ENCODE measurements at places on chromosomes 16 and 17.

GRCh38 chr17:16944334-16945135 lies 27.4 kb downstream of the TNFRSF13B start:
- DNase-seq, result no peak

DNA sequence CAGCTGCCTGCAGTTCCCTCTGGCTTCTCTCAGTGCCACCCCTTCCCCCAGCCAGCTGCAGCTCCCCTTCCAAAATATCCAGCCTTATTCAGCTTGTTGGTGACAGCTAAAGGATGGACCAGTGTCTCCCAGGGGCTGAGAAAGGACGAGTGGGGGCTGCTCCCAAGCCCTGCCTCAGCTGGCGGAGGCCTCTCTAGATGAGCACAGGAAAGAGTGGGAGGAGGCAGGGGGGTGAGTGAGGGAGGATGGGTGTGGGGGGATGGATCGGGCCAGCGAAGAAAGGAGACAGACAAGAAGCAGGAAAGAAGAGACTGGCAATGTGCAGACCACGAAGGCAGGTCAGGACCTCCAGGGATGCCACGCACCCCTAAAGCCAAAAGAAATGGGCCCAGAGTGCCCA lies 17.5 kb downstream of the PIPOX start:
- no peak for DNase-seq

DNA sequence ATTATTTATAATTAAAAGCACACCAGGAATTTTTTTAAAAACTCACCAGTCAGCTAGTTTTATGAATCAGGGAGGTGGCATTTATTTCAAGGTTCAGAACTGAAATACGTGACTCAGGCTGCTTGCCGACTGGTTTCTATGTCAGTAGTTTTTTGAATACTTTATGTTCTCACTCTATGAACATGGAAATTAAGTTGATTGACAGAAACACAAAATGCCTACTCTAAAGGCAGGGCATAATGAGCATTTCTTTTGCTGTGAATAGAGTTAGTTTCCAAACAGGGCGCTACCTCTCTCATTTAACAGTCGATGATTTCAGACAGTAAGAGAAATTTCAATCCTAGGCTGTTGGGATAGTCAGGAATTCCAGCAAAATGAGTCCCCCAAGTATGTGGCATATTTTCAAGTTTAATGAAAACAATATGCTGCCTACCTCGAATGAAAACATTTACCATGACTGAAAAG lies 6.7 kb downstream of the HS3ST3B1 start:
- DNase-seq, result no peak

- no peak for DNase-seq
Observed at GRCh38 chr16:30053376-30054015, 12.1 kb upstream of the ALDOA start.

- DNase-seq, result no peak
Observed at GRCh38 chr16:15594711-15595320, 48.1 kb downstream of the MARF1 start.

GRCh38 chr17:14268264-14268663 lies 31.6 kb upstream of the CDRT15 start:
- no peak for DNase-seq

GRCh38 chr17:76354747-76355310 lies 1.1 kb upstream of the PRPSAP1 start:
- no peak for DNase-seq

- DNase-seq, result no peak
Observed at GRCh38 chr17:47193931-47194511, 4.9 kb upstream of the CDC27 start.

DNA sequence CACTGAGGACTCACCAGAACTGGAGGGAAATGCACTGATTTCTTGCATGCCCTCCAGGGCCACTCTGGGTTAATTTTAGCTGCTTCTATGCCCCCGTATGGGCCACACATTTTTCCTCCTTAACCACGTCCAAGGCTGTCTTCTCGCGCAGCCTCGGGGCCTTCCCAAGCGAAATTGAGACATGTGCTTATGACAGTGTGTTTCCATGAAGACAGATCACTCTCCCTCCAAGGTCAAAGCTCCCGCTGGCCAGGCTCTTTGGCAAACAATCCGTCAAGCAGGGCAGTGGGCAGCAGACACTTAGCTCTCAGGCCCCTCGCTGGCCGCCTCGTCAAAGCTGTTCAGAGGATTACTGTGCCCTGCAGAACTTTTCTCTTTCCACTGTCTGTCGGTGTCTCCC lies 243.0 kb upstream of the N4BP1 start:
- DNase-seq, result no peak

- no peak for DNase-seq
Observed at GRCh38 chr16:12468552-12468951, 335.1 kb downstream of the CPPED1 start.

DNA sequence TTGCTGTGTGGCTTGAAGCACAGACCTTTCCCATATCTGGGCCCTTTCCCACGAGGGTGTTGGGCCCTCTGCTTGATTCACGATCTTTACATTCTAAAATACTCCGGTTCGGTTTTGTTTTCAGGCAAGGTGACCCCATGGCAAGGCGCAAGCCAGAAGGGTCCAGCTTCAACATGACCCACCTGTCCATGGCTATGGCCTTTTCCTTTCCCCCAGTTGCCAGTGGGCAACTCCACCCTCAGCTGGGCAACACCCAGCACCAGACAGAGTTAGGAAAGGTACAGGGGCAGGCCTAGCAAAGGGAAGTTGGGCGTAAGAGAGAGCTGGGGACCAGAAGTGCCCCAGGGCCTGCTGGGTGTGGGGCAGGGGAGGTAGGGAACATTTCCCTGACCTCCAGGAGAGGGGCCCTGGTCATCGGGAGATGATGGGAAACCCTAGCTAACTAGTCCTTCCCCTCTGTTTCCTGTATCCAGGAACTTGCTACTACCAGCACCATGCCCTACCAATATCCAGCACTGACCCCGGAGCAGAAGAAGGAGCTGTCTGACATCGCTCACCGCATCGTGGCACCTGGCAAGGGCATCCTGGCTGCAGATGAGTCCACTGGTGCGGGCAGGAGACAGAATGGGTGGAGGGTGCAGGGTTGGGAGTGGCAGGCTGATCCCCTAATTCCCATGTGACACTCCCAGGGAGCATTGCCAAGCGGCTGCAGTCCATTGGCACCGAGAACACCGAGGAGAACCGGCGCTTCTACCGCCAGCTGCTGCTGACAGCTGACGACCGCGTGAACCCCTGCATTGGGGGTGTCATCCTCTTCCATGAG lies 1.4 kb downstream of the ALDOA start:
- DNase-seq, result no peak

GRCh38 chr16:77945126-77945525 lies 77.2 kb upstream of the CLEC3A start:
- no peak for DNase-seq

DNA sequence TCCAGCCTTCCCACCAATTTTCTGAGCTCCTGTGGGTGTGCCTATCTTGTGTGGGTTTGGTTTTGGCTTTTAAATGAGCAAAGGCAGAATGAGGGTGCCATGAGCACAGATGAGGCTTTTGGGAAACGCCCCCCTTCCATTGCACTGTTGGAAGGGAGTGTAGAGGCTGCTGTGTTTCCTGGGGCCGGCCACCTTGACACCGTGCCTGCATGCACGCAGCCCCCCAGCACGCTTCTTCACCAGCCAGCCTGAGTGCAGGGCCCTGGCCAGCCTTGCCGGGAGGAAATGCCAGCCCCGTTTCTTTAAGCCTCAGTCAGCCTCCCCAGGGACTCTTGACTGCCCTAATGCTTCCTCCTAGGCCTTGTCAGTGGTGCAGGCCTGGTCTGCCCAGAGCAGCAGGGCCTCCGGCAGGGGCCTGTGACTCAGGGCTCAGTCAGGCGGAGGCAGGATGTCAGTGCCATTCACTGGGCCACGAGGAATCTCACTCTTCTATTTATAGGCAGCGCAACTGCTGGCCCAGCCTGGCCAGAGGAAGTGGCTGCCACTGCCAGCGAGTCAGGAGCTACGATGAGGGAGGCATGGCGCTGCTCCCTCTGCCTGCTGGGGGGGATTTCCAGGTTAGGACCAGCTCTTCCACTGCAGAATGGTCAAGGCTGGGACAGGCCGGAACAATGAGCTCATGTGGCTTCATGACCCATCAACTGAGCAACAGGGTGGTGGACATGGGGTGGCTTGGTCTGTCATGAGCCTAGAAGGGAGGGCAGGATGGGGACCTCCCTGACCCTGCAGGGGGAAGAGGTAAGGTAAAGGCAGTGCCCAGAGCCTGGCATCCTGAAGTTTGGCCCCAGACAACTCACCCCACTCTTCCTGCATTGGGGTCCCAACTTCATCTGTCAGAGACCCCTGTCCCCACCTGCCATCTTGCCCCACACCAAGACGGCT lies 205.2 kb downstream of the RAB11FIP4 start:
- no peak for DNase-seq

GRCh38 chr17:74618451-74618850 lies 5.1 kb downstream of the CD300E start:
- DNase-seq, result no peak

GRCh38 chr16:58176608-58177352 lies 21.1 kb downstream of the CSNK2A2 start:
- DNase-seq, result no peak

DNA sequence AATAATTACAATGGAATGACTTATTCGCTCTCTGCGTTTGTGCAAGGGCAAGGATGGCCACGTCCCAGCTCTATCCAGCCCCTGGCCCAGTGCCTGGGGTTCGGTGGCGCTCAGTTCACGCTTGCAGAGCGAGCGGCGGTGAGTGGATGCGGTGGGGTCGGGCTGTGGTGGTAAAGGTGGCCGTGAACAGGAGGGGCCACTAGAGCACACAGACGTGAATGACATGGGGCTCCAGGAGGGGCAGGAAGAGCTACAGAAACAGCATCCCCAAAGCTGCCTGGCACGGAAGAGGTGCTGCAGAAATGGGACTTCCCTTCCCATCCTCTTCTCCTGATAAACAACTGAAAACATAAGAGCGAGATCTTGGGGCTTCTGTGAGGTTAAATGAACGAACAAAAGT lies 28.4 kb downstream of the IRF8 start:
- no peak for DNase-seq

GRCh38 chr17:33234930-33235685 lies 58.0 kb downstream of the ASIC2 start:
- DNase-seq, result peak; percentile 33

GRCh38 chr17:57881783-57882351 lies 32.0 kb upstream of the MRPS23 start:
- DNase-seq, result no peak

DNA sequence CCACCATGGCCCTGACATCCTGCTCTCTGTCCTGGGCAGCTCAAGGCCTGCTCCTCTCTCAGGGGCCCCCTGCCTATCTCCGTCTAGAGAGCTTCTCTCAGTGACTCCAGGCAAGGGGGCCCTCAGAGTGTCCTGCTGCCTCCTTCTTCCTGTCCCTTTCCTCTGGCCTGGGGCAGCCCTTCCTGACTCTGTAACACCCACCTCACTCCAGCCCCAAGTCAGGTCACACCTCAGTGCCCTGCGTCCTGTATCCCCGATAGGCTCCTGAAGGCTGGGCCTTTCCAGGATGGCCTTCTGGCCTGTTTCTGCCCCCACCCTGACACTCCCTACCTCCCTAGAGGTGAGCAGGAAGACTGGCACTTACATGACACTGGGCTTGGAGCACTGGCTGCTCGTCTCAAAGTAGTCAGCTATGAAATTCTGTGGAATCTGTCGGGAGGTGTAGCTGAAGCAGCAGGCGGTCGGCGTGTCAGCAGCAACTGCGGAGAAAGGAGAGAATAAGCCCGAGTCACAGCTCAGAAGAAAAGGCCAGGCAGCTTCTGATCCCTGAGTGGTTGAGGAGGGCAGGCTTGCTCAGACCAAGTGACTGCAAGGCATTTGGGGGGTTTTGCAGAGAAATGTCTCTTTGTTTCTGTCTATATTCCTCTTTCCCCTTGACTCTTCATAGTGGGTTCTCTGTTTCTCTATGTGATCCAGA lies 976 bp downstream of the CCL3L1 start:
- DNase-seq, result no peak

DNA sequence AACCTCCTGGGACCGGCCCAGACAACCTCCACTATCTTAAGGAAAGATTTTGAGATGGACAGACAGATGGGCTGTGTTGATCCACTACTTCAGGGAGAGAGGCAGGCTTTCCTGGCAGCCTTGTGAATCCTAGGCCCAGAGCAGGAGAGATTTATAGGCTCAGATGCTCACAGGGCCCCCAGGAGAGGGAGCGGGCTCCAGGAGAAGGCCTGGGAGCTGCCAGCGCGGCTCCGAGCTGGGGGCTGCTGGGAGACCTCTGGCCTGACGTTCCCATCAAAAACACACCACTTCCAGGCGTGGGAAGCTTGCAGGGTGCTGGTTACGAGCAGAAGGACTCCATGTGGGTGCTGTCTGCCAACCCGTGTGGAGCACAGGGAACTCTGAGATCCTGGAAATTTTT lies 53.2 kb downstream of the MYH11 start:
- no peak for DNase-seq

- no peak for DNase-seq
Observed at GRCh38 chr16:72473631-72474030, 301.7 kb upstream of the PMFBP1 start.

DNA sequence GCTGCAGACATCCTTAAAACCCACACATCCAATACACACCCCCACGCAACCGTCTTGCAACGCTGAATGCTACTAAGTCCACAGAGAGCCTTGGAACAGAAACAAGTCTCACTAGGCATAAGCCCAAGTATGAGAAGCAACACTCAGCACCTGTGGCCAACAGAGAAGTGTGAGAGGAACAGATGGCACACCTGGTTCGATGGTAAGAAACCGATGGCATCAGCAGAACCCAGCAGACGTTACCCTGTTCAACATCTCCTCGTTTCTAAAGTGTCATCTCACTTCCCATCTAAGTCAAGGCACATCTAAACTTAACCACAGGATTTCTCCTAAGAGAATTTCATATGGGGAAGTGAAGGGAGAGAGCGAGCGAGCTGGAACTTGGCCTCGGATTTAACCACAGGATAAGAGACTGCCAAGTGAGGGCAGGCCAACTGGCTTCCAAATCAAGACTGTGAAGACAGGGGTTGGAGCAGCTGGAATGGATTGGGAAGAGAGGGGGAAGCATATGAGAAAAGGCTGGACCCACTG lies 41.0 kb downstream of the NXPH3 start:
- DNase-seq, result no peak

GRCh38 chr16:60478810-60479209 lies 1557.4 kb downstream of the CDH8 start:
- DNase-seq, result no peak

DNA sequence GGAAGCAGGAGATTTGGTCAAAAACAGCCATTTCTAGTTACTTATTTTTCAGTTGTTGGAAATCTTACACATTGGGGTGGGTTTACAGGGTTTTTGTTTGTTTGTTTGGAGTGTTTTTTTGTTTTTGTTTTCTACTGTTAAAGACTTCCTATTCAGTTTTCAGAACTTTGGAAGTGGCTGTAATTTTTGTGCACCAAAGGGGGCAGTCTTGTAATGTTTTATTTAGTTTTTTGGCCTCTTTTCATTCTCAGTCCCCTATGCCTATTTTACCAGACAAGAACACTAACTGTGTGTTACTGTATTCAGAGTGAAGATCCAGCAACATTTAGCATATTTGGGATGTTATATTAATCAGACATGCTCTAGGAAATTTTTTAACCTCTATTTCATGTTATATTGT lies 20.6 kb downstream of the TPPP3 start:
- DNase-seq, result no peak

DNA sequence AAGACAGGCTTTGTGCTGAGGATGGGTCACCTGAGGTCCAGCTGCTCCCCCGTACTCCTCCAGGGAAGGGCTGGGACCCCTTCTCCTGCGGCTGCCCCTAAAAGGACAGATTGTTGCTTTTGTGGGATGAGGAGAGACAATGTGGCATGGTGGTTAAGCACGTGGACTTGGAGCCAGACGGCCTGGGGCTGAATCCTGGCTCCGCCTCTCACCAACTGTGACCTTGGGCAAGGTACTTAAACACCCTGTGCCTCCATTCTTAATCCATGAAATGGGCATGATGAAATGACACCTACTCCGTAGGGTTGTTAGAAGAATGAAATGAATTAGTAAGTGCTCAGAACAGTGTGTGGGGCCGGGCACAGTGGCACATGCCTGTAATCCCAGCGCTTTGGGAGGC lies 39.6 kb upstream of the PLCG2 start:
- no peak for DNase-seq
